ENCODE measurements at places on chromosomes 7 and 10.

GRCh38 chr10:89217057-89217990, 10.2 kb upstream of the CH25H start:
- peak; percentile 52 for DNase-seq

GRCh38 chr7:27130540-27131389, at the start of gene HOXA4:
HOXA4 (minus strand) TSS chr7:27130757; CDS start chr7:27130733, 24 bp downstream.
- DNase-seq, result peak; percentile 84

DNA sequence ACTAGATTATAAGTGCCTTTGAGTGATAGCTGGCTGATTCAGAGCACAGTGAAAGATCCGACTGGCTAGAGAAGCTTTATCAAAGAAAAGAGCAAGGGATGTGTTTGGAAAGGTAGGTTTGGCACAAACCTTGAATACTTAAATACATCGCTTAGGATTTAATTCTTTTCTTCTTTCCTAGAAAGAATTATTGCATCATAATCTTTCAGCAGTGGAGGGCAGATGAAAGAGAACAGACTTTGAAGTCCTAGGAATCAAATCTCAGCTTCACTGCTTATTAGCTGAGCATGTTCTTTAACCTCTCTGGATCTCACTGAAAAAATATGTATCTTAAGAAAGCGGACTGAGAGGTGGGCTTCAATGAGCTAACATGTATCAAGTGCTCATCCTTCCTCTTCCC, 122.8 kb downstream of the ZNF365 start:
- DNase-seq, result no peak

DNA sequence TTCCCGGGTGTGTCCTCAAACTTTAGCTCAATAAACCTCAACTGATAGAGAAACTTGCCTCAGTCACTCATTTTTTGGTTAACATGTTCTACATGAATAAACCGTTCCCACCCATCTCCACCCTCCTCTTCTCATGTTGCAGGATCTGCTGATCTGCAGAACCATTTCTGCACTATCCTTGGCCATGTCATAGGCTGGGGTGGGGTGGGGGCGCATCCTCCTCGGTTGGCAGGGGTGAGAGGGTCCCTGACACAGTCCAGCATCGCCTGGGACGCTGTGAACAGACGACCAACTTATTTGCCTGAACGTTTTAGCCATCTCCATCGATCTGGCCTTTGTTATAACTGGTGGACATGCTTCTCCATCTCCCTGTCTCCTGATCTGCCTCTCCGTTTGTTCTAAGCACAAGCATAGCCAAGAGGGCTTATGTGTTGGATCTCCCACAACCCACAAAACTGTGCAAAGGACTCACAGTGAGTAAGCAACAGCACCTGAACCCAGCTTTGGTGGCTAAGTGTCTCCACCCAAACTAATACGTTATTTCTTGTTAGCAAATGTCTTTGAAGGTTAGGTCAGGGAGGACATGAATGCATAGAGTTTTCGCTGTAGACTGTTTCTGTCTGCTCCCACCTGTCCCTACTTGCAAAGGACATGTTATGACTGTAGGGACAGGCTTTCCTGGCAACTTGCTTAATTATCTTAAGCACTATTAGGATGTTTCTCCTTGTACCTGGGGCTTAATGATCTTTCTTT, 51.7 kb downstream of the PRKCQ start:
- DNase-seq, result no peak

GRCh38 chr10:110724937-110725336, 80.8 kb downstream of the RBM20 start:
- DNase-seq, result no peak

DNA sequence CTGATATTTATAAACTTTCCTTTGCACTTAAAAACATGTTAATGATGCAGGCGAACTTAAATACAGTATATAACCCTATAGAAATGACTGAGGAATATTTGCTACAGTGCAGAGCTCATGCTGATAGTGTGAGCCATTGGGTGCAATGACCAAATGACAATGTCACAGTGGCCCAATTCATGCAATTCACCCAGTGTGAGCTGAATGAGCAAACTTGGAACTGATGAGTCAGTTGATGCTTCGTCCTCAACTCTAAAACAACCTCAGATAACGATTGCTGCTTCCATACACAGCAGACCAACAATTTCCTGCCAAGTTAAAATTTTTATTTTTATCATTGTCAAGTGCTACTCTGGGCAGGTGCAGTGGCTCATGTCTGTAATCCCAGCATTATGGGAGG, 12.1 kb upstream of the ZC3HAV1L start:
- no peak for DNase-seq

DNA sequence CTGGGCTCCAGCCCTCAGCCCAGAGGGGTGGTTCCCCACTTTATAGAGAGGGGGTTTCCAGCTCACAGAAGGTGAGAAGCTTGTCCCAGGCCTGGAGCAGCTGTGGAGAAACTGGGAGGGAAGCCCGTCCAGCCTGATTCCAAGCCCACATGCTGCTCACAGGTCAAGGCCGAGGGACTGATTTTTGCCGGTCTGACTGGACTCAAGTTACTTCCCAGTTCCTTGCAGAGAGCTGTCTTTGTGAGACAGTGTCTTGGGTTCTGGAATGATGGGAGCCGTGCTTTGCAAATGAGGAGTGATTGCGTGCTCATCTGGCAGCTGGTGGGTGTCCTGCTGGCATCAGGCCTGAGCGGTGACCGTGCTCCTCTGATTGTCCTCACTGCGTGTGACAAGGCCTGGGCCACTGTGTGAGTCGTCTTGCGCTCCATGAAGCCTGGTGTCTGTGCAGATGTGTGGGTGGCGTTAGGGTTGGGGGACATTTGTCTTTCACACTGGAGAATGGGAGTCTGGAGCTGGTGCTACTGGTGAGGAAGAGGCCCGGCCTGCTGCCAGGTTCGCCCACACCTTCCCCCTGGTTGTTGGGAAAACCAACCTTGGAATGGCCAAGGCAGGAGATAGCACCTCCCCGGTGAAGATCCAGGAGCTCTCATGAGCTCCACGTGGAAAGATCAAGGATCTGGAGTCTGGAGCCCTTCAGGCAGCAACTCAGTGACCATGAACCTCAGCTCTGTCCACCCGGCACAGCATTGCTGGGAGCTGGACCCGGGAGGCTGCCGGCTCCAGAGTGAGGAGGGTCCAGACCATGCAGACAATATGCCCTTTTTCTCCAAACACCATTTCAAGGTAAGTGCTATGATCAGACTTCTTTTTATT, 129.6 kb downstream of the SMURF1 start:
- no peak for DNase-seq

DNA sequence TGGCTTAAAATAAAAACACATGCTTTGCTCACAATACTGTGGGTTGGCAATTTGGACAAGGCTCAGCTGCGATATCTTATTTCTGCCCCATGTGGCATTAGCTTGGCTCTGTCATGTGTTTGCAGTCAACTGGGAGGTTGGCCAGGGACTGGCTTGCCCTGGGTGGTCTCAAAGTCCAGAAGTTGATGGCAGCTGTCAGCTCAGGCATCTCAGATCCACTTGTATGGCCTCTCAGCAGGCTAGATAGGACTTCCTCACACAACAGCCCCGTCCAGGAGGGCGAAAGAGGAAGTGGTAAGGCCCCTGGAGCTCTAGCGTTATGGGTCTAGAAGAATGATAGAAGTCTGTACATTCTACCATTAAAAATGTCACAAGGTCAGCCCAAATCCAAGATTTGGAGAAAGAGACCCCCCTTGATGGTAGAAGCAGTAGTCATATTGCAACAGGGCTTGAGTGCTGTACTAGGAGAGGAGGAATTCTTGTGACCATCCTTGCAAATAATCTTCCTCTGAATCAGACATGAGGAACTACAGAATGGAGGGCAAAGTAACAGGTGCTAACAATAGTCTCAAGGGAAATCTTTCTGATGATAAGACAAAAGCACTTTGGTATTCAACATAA, 166.2 kb downstream of the FAM107B start:
- peak; percentile 63 for DNase-seq

DNA sequence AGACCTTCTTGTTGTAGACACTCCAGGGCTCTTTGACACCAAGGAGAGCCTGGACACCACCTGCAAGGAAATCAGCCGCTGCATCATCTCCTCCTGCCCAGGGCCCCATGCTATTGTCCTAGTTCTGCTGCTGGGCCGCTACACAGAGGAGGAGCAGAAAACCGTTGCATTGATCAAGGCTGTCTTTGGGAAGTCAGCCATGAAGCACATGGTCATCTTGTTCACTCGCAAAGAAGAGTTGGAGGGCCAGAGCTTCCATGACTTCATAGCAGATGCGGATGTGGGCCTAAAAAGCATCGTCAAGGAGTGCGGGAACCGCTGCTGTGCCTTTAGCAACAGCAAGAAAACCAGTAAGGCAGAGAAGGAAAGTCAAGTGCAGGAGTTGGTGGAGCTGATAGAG, 5.5 kb downstream of the GIMAP7 start:
- no peak for DNase-seq
